ENCODE measurements at places on chromosomes 6 and 20. TPM values are rescaled to one million over a fixed set of nuclear protein-coding genes. Genes with fewer than 3 reads are reported as not detected.

LY6G6D gene
- not detected for total RNA-seq

ACTL10 gene
- 0.17 TPM for total RNA-seq

LY6G6F gene
- total RNA-seq = not detected

MAS1 gene
- total RNA-seq = not detected

DNA sequence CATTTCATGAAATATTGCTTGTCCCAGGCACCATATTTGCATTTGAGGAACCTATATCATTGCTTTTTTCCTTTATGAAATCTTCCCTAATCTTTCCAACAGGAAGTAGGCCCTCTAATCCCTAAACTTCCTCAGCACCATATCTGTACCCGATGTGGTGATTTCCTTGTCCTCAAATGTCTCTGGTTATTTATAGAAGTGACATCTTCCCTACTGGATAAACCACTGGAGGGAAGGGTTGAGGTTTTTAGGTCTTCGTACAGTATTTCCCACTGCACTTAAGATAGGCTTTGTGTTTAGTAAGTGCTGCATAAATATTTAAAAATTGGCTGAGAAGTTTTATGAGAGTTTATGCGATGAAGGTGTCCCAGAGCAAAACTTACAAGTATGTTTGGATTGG lies 54.9 kb upstream of the TMEM170B start:
- no peak overlapping the region for H3K4me3 ChIP-seq
- H3K27ac ChIP-seq = no peak overlapping the region
- no peaks in the 10 kb centered on the region for H3K27me3 ChIP-seq
- peaks cover 5% of the 10 kb centered on the region for H3K4me1 ChIP-seq
- no peak for DNase-seq
- H3K36me3 ChIP-seq = no peaks in the 10 kb centered on the region

DNA sequence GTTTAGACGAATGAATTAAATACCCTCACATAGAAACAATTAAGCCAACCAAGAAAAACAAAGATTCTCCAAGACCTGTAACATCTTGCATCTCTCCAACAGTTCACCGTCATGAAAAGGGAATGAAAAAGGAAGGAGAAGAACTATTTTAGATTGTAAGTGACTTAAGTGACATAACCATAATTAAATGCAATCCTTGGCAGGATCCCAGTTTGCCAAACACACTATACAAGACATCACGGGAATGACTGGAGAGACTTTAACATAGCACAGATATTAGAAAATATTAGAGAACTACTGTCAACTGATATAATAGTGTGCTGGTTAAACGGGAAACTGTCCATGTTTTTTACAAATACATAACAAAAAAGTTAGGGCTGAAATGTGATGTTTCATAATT lies 22.2 kb downstream of the EPB41L2 start:
- H3K4me1 ChIP-seq = peaks cover 2% of the 10 kb centered on the region
- no peak overlapping the region for H3K27ac ChIP-seq
- H3K27me3 ChIP-seq = no peaks in the 10 kb centered on the region
- H3K4me3 ChIP-seq = no peak overlapping the region

DNA sequence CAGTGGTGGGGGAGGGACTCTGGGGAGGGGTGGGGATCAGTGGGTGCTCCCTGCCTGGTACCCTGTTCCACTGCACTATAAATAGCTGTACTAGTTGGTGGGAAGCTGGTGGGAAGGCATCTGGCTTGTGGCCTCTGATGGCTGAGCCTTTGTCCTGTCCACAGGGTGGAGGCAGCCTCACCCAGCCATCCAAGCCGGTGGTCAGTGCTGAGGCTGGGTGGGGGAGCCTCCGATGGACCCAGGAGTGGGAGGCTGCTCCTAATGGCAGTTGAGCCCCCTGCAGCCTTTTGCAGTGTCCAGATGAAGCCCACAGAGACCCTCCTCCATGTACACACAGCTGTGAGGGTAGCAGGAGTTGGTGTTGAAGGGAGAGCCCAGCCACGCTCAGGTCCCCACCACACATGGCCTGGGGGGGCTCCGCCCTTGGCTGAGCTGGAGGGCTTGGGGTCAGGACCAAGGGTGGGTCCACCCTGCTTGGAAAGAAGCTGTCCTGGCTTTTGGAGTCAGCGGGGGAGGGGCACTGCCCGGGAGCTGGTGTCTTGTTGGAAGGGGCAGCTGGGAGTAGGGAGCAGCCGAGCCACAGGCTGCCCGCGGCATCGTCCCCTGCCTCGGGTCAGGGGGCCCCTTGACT lies 2.5 kb downstream of the PPDPF start:
- peaks cover 13% of the 10 kb centered on the region for H3K4me1 ChIP-seq
- H3K27ac ChIP-seq = no peak overlapping the region
- H3K36me3 ChIP-seq = no peaks in the 10 kb centered on the region
- H3K4me3 ChIP-seq = no peak overlapping the region
- H3K27me3 ChIP-seq = no peaks in the 10 kb centered on the region

GRCh38 chr6:151822252-151823111 lies 15.0 kb downstream of the ESR1 start:
- no peaks in the 10 kb centered on the region for H3K36me3 ChIP-seq
- no peak overlapping the region for H3K27ac ChIP-seq
- no peak for DNase-seq

DNA sequence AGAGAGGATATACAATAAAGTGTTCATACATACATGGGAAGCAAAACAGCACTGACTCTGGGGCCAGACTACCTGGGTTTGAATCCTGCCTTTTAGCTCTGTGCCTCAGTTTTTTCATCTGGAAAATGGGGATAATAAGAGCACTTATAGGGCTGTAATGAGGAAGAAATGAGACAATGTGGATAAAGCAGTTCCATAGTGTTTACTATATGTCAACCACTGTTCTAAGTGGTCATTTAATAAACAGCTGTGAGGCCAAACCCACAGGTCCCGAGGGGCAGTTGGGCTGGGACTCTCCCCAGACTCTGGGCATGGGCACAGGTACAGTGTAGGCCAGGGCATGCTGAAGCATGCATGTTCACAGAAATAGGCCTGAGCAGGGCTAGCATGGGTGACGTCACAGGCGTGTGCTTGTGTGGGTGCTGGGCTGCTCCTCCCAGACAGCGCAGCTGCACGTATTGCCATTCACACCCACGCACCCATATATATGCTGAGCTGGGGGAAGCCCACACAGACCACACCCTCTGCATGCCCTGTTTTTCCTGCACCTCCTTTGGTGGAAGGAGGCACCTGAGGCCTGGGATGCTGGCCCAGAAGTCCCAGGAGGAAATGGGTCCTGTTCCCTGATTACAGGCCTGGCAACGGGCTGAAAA lies 3.5 kb upstream of the PLCG1 start:
- H3K36me3 ChIP-seq = no peaks in the 10 kb centered on the region
- H3K4me3 ChIP-seq = no peak overlapping the region
- H3K4me1 ChIP-seq = peaks cover 5% of the 10 kb centered on the region
- no peak overlapping the region for H3K27ac ChIP-seq
- DNase-seq = no peak
- H3K27me3 ChIP-seq = no peaks in the 10 kb centered on the region
